ENCODE measurements at places on chromosomes 3 and 15. TPM values are rescaled to one million over a fixed set of nuclear protein-coding genes. Genes with fewer than 3 reads are reported as not detected.

Gene MYD88
- 35.1 TPM for total RNA-seq

Gene GNAT1
- total RNA-seq, result 0.78 TPM

Gene LMCD1
- 14.5 TPM for total RNA-seq

Gene ITIH1
- total RNA-seq, result not detected

Gene NANOGP8
- total RNA-seq, result not detected

Gene KY
- total RNA-seq, result not detected

Gene LRRC34
- total RNA-seq, result 2.5 TPM

Gene PROS1
- 5.2 TPM for total RNA-seq

Gene GPR62
- 0.15 TPM for total RNA-seq

Gene RMDN3
- total RNA-seq, result 37.2 TPM

Gene SCN5A
- total RNA-seq, result 13.1 TPM

Gene TM4SF4
- total RNA-seq, result not detected

Gene SAXO2
- total RNA-seq, result 0.67 TPM

DNA sequence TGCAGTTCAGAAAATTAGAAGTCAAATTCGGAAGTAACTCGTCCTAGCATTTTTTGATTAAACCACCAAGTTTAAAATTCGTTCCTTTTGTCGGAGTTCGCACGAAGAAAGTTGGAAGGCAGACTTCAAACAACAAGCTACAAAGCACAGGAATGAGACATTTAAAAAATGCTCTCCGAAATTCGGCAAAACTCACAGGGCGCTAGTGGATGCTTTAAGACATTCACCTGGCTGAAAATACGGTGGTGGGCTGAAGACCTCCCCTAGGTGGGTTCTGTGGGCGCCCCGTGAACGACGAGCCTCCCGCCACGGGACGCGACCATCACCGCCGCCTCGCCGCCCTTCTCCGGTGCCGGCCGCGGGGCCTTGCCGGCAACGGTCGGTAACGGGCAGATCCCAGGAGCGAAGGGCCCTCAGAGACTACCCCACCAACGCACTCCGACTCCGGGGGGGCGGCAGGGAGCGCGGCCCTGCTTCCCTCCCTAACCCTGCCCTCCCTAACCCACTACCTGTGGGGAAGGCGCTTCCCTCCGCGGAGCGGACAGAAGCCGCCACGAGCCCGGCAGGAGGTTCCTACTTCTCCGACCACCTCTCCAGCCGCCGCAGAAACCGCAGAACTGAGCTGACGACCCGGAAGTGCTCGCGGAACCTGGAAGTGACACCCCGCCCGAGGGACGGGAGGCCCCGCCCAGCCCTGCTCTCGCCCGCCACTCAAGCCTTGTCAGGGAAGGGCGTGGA, at the start of gene GTF2A2:
Gene GTF2A2, minus strand, starts transcription at position 619 of the 738 bp plus-strand sequence. CDS start 5,238 bp downstream, outside the sequence.
- H3K36me3 ChIP-seq, result peaks cover 3% of the 10 kb centered on the region
- peak within 1 kb of the TSS; percentile 57 for H3K27ac ChIP-seq
- peaks cover 14% of the 10 kb centered on the region for H3K4me1 ChIP-seq
- no peaks in the 10 kb centered on the region for H3K27me3 ChIP-seq

GRCh38 chr3:130635285-130635684, 111.3 kb downstream of the PIK3R4 start:
- no peak overlapping the region for H3K27ac ChIP-seq
- no peaks in the 10 kb centered on the region for H3K4me1 ChIP-seq
- no peak overlapping the region for H3K4me3 ChIP-seq
- no peaks in the 10 kb centered on the region for H3K27me3 ChIP-seq

DNA sequence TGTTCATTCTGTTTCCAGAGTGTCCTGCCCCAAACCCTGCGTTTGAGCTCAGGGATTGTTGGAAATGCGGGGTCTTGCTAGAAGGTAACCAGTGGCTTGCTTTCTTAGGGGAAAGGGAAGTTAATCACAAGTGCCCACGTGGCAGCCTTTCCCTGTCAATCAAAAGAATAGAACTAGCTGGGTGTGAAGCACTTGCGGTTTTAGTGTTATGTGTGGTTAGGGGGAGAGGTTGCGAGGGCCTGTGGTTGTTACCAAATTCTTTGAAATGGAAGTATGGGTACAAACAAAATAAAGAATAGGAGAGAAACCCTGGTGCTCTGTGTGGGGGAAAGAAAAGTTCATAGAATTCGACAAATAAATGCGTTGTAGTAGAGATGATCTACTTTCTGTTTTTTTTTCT, 67.6 kb downstream of the FNDC3B start:
- H3K27ac ChIP-seq, result no peak overlapping the region
- no peaks in the 10 kb centered on the region for H3K27me3 ChIP-seq
- H3K4me1 ChIP-seq, result peaks cover 4% of the 10 kb centered on the region
- no peak overlapping the region for H3K4me3 ChIP-seq
- no peak for DNase-seq

- no peaks in the 10 kb centered on the region for H3K27me3 ChIP-seq
- H3K36me3 ChIP-seq, result peaks cover 10% of the 10 kb centered on the region
- no peak for DNase-seq
- no peak overlapping the region for H3K27ac ChIP-seq
- no peak overlapping the region for H3K4me3 ChIP-seq
- no peaks in the 10 kb centered on the region for H3K4me1 ChIP-seq
Measured at GRCh38 chr3:47042231-47042791, 62.8 kb downstream of the NBEAL2 start.

DNA sequence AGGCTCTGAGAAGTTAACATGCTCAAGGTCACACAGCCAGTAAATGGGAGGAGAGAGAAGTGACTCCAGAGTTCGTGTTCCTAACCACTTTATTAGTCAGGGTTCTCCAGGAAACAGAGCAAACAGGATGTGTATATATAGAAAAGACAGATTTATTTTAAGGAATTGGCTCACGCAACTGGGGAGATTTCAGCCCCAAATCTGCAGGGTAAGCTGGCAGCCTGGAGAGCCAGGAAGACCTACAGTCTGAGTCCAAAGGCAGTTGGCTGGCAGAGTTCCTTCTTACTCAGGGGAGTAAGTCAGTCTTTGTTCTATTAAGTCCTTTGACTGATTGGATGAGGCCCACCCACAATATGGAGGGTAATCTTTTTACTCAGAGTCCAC, 118.2 kb upstream of the PROK2 start:
- H3K4me3 ChIP-seq, result no peak overlapping the region
- H3K27me3 ChIP-seq, result no peaks in the 10 kb centered on the region
- H3K4me1 ChIP-seq, result no peaks in the 10 kb centered on the region
- no peaks in the 10 kb centered on the region for H3K36me3 ChIP-seq
- DNase-seq, result no peak

- H3K4me3 ChIP-seq, result no peak overlapping the region
- H3K27me3 ChIP-seq, result no peaks in the 10 kb centered on the region
- H3K36me3 ChIP-seq, result no peaks in the 10 kb centered on the region
- no peak overlapping the region for H3K27ac ChIP-seq
- DNase-seq, result no peak
Measured at GRCh38 chr15:101026656-101027272, 107.6 kb downstream of the LRRK1 start.

- no peaks in the 10 kb centered on the region for H3K27me3 ChIP-seq
- DNase-seq, result no peak
- H3K4me3 ChIP-seq, result no peak overlapping the region
- peaks cover 6% of the 10 kb centered on the region for H3K4me1 ChIP-seq
- no peaks in the 10 kb centered on the region for H3K36me3 ChIP-seq
Measured at GRCh38 chr15:64229129-64229724, 66.4 kb upstream of the PPIB start.

- H3K27ac ChIP-seq, result peak overlapping the region; percentile 37
- no peaks in the 10 kb centered on the region for H3K36me3 ChIP-seq
- H3K27me3 ChIP-seq, result no peaks in the 10 kb centered on the region
- no peak for DNase-seq
Measured at GRCh38 chr3:182981038-182981380, 671 bp upstream of the DCUN1D1 start.

GRCh38 chr3:112730210-112730609, 89.3 kb upstream of the CCDC80 start:
- no peaks in the 10 kb centered on the region for H3K27me3 ChIP-seq
- H3K36me3 ChIP-seq, result no peaks in the 10 kb centered on the region
- H3K4me1 ChIP-seq, result no peaks in the 10 kb centered on the region
- no peak overlapping the region for H3K4me3 ChIP-seq

DNA sequence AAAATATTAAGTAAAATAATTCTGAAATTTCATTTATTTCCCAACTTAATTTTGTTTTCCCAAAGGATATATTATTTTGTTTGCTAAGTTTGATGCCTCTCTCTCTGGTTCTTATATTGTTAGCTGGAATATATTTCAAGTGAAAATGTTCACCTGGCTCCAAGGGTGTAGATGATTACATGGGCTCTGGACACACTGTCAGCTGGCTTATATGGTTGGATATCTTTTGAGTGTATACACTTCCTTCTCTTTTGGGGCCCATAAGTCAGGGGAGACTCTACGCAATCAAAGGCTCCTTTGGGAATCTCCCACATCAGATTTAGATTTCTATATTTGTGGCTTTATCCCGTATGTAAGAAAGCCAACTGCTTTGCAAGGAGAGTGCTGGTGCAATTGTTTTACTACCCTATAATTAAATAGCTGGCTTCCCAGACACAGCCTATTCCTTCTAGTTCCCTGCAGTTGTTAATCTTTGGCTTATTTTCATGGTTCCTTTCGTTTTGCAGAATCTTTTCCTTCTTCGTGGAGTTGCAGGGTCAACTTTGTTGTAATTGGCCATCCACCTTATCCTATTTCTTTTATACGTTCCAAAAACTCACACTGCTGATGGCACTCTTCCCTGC, 225.7 kb downstream of the DPH6 start:
- no peak overlapping the region for H3K4me3 ChIP-seq
- DNase-seq, result no peak
- H3K4me1 ChIP-seq, result no peaks in the 10 kb centered on the region

DNA sequence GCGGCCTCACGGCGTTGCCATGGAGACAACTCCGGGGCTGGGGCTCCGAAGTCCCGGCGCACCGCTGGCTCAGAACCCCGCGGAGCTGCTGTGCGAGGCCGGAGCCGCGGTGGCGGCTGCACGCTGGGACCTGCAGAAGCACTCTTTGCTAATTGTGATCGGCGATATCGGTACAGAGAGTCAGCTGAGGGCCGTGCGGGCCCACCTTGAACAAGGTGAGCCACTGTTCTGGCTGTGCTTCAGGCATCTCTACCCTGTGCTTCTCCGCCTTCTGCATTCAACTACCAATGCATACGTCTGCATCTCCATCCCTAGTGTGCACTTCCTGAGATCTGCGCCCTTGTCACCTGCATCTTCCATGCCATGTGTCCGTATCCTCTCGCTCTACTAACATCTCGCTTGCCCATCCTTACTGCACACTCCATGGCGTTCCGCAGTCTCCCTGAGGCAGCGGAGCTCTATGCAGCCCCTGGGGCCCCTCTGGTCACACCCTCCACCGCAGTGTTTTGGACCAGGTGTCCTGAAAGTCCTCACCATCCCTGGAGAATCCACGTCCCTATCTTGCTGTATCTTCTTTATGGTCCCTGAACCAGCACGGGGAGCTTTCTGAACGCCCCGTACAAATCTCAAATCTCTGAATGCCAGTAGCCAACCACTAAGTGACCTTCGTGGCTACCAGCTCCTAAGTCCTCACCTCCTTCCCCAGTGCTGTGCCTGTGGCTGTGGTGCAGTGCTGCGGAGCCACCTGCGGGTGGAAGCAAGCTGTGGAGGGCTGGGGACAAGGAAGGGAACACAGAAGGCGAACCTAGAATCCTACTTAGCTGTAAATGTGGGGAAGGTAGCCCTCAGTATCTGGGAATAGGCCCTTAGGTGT, 6.2 kb upstream of the MAP1A start:
- H3K27me3 ChIP-seq, result no peaks in the 10 kb centered on the region
- no peak overlapping the region for H3K27ac ChIP-seq
- peak overlapping the region; percentile 64 for H3K4me3 ChIP-seq
- peaks cover 27% of the 10 kb centered on the region for H3K4me1 ChIP-seq
- H3K36me3 ChIP-seq, result no peaks in the 10 kb centered on the region

- H3K36me3 ChIP-seq, result no peaks in the 10 kb centered on the region
- H3K27me3 ChIP-seq, result no peaks in the 10 kb centered on the region
- no peak overlapping the region for H3K4me3 ChIP-seq
- no peaks in the 10 kb centered on the region for H3K4me1 ChIP-seq
- H3K27ac ChIP-seq, result no peak overlapping the region
Measured at GRCh38 chr15:101528108-101528916, 38.8 kb upstream of the PCSK6 start.

GRCh38 chr3:139476348-139476747, at the start of gene RBP2:
Gene RBP2, minus strand, starts transcription at chr3:139476516. Its CDS starts 57 bp downstream, at chr3:139476459.
- no peak within 1 kb of the TSS for H3K4me3 ChIP-seq
- no peak for DNase-seq
- no peaks in the 10 kb centered on the region for H3K36me3 ChIP-seq
- H3K27me3 ChIP-seq, result no peaks in the 10 kb centered on the region

DNA sequence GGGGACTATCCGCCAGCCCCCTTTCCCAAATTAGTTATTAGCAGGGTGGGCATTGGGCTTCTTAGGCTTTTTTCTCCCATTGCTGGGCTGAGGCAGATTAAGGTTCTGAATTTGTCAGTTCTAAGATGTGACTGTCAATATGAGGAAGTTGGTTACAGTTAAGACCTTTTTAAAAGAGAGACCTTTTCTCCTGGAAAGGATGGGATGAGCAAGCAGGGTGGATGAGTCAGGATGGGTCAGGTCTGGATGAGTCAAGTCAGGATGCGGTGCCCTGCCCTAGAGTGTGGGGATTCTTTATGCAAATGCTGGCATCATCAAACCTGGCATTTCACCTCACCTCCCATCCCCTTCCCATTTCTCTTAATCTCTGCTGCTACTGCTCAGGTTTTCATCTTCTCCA, 1.9 kb downstream of the AEN start:
- H3K36me3 ChIP-seq, result peaks cover 7% of the 10 kb centered on the region
- no peaks in the 10 kb centered on the region for H3K27me3 ChIP-seq
- peaks cover 31% of the 10 kb centered on the region for H3K4me1 ChIP-seq
- DNase-seq, result peak; percentile 55
- H3K27ac ChIP-seq, result peak overlapping the region; percentile 81
- no peak overlapping the region for H3K4me3 ChIP-seq

GRCh38 chr3:47688488-47688887, 93.2 kb downstream of the SMARCC1 start:
- H3K36me3 ChIP-seq, result peaks cover 17% of the 10 kb centered on the region
- DNase-seq, result no peak
- H3K4me1 ChIP-seq, result no peaks in the 10 kb centered on the region
- no peak overlapping the region for H3K27ac ChIP-seq
- no peak overlapping the region for H3K4me3 ChIP-seq

DNA sequence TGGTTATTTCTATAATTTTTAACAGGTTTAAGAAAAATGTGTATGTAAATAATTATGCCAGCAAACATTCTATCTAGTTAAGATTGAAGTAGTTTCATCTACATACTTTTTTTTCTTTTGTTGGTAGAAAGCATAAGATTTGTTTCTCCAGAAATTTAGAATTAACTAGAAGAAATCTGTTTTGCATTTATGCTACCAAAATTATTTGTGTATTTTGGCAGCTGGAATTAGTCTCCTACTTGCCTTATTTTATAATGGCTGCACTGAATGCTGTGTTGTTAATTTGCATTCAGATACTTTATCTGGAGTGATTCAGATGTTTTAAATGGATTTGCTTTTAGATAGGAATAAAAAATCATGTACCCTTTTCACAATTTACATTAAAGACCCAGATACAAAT, 100.2 kb upstream of the NAALADL2 start:
- no peaks in the 10 kb centered on the region for H3K36me3 ChIP-seq
- no peaks in the 10 kb centered on the region for H3K27me3 ChIP-seq
- H3K27ac ChIP-seq, result no peak overlapping the region
- H3K4me3 ChIP-seq, result no peak overlapping the region
- no peaks in the 10 kb centered on the region for H3K4me1 ChIP-seq

- H3K27ac ChIP-seq, result no peak overlapping the region
- H3K4me3 ChIP-seq, result no peak overlapping the region
- peaks cover 4% of the 10 kb centered on the region for H3K4me1 ChIP-seq
- no peaks in the 10 kb centered on the region for H3K36me3 ChIP-seq
- DNase-seq, result no peak
Measured at GRCh38 chr3:1962396-1963088, 136.1 kb upstream of the CNTN4 start.
